Renal pelvis (tissue), 12 donors: ENCODE measurements at places on chromosomes 6 and 20. TPM values are rescaled to one million over a fixed set of nuclear protein-coding genes. Genes with fewer than 3 reads are reported as not detected.

The POU3F2 gene
- 0.10 TPM for polyA plus RNA-seq

The BPIFB1 gene
- not detected for polyA plus RNA-seq

The OTOR gene
- polyA plus RNA-seq, result 0.09 TPM

The TRIM38 gene
- 11.9 TPM for polyA plus RNA-seq

The GSTA2 gene
- polyA plus RNA-seq, result 0.34 TPM

The SLC17A5 gene
- 17.9 TPM for polyA plus RNA-seq

The ZNF165 gene
- polyA plus RNA-seq, result 5.2 TPM

The PTGIS gene
- 32.9 TPM for polyA plus RNA-seq

The SERPINB6 gene
- polyA plus RNA-seq, result 86.0 TPM

The HLA-DRB5 gene
- polyA plus RNA-seq, result 2.3 TPM

The PRDM1 gene
- polyA plus RNA-seq, result 2.8 TPM

The TUBB2B gene
- 113 TPM for polyA plus RNA-seq

The GID8 gene
- polyA plus RNA-seq, result 57.3 TPM

The NOL7 gene
- 80.8 TPM for polyA plus RNA-seq

The SIGLEC1 gene
- polyA plus RNA-seq, result 1.4 TPM

The DEFB110 gene
- polyA plus RNA-seq, result not detected

The MICB gene
- polyA plus RNA-seq, result 1.4 TPM

The CPXM1 gene
- 281 TPM for polyA plus RNA-seq

The ULBP3 gene
- polyA plus RNA-seq, result 9.7 TPM

The MUC22 gene
- not detected for polyA plus RNA-seq

The DEFB125 gene
- polyA plus RNA-seq, result not detected

The TRIM15 gene
- not detected for polyA plus RNA-seq

The RHAG gene
- 0.88 TPM for polyA plus RNA-seq

The DAAM2 gene
- polyA plus RNA-seq, result 25.5 TPM

The HACE1 gene
- polyA plus RNA-seq, result 21.3 TPM

The TDRD6 gene
- polyA plus RNA-seq, result 1.6 TPM

The SLC12A5 gene
- 3.4 TPM for polyA plus RNA-seq

The TFAP2D gene
- not detected for polyA plus RNA-seq

The MPIG6B gene
- polyA plus RNA-seq, result 1.9 TPM

The TREML1 gene
- 0.53 TPM for polyA plus RNA-seq

The PSORS1C2 gene
- not detected for polyA plus RNA-seq

The FBXO30 gene
- polyA plus RNA-seq, result 10.3 TPM

The ERMARD gene
- 33.9 TPM for polyA plus RNA-seq

The NFATC2 gene
- 1.7 TPM for polyA plus RNA-seq

The WFDC10B gene
- not detected for polyA plus RNA-seq

The COL9A3 gene
- 30.0 TPM for polyA plus RNA-seq

The LAMA2 gene
- 31.5 TPM for polyA plus RNA-seq

The KPNA5 gene
- polyA plus RNA-seq, result 16.5 TPM

The WFDC6 gene
- polyA plus RNA-seq, result 0.37 TPM

The ACOT8 gene
- polyA plus RNA-seq, result 27.0 TPM

The FILIP1 gene
- 2.0 TPM for polyA plus RNA-seq

The CYP21A2 gene
- 0.43 TPM for polyA plus RNA-seq

The SEC63 gene
- polyA plus RNA-seq, result 118 TPM

The GTF3C6 gene
- 96.4 TPM for polyA plus RNA-seq

The MCHR2 gene
- not detected for polyA plus RNA-seq

The ACSS1 gene
- 28.8 TPM for polyA plus RNA-seq

The C6orf62 gene
- polyA plus RNA-seq, result 112 TPM

The CDH4 gene
- 9.5 TPM for polyA plus RNA-seq

The CD93 gene
- polyA plus RNA-seq, result 42.3 TPM
